ENCODE measurements at places on chromosomes 16 and 17. TPM values are rescaled to one million over a fixed set of nuclear protein-coding genes. Genes with fewer than 3 reads are reported as not detected.
A peak's percentile ranks its signal among the peaks of the same experiment; 100 is the strongest.

Gene ALDH3A1
- total RNA-seq, result not detected

Gene ZP2
- total RNA-seq, result not detected

Gene FBXL19
- total RNA-seq, result 31.4 TPM

DNA sequence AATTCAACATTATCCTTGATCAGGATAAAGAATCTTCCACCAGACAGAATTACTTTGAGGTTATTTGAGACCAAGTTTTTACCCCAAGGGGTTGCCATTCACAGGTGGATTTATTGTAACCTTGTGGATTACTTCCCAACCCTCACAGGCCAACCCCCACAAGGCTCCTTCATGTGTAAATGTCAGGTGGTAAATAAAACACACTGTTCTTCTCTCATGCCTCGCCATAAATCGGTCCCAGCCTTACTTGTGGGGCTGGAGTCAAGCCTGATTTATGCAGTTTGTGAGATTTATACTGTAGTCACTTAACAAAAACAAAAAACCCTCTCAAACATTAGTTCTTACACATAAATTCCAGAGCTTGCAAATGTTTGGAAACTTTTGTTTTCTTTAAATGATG is 98.6 kb upstream of the IRX3 start:
- peaks cover 14% of the 10 kb centered on the region for H3K27me3 ChIP-seq
- no peak for DNase-seq
- no peak overlapping the region for H3K27ac ChIP-seq

GRCh38 chr17:12637015-12637414 is 28.7 kb upstream of the MYOCD start:
- no peak overlapping the region for H3K4me3 ChIP-seq
- no peak for DNase-seq
- peaks cover 2% of the 10 kb centered on the region for H3K27me3 ChIP-seq
- no peaks in the 10 kb centered on the region for H3K36me3 ChIP-seq
- H3K27ac ChIP-seq, result no peak overlapping the region

GRCh38 chr17:76382351-76382802 is 2.0 kb upstream of the SPHK1 start:
- peak; percentile 67 for DNase-seq
- no peaks in the 10 kb centered on the region for H3K36me3 ChIP-seq
- no peaks in the 10 kb centered on the region for H3K27me3 ChIP-seq
- peak overlapping the region; percentile 85 for H3K4me3 ChIP-seq
- peaks cover 12% of the 10 kb centered on the region for H3K4me1 ChIP-seq

DNA sequence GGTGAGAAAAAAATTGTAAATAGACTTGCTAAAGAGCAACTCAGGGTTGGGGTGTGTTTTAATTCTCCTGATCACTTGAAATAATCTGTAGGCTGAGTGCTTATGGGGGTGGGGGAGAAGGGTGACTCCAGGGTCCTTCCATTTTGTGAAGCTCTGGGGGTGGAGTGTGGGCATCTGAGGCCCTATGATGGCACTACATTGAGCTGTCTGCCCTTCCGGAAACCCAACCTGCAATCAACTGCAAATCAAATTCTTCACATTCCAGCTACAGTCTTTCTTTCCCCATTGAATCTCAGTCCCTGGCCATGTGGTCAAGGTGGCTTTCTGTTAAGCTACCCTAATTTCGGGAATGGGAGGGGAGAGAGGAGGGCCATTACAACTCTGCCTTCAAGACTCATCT is 6.0 kb upstream of the CDC6 start:
- no peak overlapping the region for H3K4me3 ChIP-seq
- peak overlapping the region; percentile 66 for H3K27ac ChIP-seq
- peaks cover 39% of the 10 kb centered on the region for H3K4me1 ChIP-seq

DNA sequence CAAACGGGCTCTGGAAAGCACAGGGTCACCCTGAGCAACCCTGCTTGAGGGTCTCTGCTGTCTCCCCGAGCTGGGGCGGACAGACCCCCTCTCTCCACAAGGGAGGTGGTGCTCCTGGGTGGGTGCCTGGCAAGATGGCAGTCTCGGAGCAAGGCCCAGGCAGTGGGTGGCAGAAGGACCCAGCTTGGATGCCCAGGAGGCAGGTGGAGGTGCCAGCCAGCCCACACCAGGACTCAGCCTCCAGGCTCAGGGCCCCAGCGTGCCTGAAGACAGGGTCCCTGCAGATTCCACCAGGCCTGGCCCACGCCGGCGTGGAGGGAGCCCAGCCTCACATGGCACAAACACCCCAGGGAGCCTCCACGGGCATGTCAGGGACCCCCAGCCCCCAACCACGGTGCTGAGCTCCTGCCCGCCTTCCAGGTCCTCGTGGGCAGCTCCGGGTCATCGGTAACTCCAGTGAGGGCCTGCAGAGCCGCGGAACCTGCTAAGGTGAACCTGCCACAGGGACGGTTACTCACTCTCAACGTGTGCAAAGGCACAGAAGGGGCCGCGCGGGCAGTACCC is 20.8 kb downstream of the UNKL start:
- no peak overlapping the region for H3K27ac ChIP-seq
- no peak for DNase-seq
- H3K36me3 ChIP-seq, result peaks cover 6% of the 10 kb centered on the region
- H3K4me1 ChIP-seq, result no peaks in the 10 kb centered on the region
- no peak overlapping the region for H3K4me3 ChIP-seq
- H3K27me3 ChIP-seq, result no peaks in the 10 kb centered on the region

DNA sequence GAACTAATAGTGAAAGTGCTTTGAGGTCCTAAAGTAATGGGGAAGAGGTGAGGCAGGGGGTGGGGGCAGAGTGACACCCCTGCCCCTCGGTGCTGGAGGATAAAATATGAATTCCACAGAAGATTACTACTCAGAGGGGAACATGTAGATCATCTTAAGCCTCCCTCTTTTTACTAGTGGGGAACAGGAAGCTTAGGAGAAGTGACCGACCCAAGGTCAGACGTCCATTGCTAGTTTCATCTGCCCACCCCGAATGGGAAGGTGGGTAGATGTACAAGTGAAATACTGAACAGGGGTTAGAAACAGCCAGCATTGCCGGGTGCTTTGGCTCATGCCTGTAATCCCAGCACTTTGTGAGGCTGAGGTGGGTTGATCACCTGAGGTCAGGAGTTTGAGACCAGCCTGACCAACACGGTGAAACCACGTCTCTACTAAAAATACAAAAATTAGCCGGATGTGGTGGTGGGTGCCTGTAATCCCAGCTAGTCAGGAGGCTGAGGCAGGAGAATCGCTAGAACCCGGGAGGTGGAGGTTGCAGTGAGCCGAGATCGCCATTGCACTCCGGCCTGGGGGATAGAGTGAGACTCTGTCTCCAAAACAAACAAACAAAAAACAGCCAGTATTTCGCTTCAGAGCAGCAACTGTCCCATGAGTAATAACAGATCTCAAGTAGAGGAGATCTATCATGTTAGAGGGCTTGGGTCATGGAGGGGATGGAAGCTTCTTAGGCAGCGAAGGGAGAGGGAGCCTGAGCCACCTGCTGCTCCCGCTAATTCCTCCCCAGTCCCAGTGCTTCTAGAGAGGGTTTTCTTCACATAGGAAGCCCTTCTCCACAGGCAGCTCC is 1.2 kb upstream of the NR1D1 start:
- H3K36me3 ChIP-seq, result peaks cover 19% of the 10 kb centered on the region
- H3K27ac ChIP-seq, result peak overlapping the region; percentile 90
- no peaks in the 10 kb centered on the region for H3K27me3 ChIP-seq
- peaks cover 87% of the 10 kb centered on the region for H3K4me1 ChIP-seq
- DNase-seq, result no peak
